ENCODE measurements at places on chromosomes 7 and 10.

DNA sequence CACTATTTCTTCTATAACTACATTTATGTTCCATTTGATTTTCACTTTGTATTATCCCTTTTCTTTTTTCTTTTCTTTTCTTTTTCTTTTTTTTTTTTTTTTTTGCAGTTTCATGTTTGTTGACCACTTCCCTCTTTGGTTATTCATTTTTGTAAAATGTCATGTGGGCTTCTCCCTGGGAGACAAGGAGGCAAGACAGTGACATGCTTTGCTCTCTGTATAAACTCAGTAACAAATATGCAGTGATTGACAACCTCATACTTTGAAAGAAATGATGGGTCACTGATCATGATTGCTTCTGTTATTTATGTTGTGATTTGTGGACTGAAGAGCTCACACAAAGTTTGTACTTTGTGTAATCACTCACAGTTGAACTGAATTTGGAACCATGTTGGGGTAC, 90.2 kb upstream of the ABI1 start:
- no peak for DNase-seq

DNA sequence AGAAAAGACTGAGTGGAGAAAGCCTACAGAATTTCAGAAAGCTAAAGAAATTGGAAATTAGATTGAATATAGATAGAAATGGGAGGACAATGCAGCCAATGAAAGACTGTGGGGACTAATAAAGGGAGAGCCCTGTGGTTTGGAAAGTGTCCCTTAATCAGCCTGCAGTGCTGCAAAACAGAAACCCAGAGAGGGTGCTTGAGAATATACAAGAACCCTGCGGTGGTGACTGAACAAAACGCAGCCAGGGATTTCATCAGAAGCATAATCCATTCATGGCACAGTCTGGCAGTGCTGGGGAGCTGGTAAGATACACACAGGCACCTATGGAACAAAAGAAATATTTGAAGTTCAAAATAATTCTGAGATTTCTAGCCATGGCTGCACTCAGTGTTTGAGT, 19.1 kb downstream of the CEP41 start:
- DNase-seq = no peak

DNA sequence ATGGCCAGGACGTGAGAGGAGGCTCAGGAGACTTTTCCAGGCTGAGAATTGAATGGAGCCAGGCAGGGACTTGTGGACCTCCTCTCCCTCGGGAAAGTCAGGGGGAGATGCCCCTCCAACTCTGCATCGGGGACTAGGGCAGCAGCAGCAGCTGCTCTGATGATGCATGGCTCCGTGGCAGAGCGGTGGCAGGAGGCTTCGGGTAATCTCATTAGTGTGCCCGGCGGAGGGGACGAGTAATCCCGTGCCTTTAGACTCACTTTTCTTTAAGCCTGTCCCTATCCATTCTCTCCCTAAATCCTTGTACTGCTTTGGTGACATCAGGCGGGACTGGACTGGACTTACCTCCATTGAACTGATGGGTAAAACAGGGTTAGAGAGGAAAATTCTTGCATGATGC, 75.1 kb downstream of the ZMIZ1 start:
- no peak for DNase-seq

DNA sequence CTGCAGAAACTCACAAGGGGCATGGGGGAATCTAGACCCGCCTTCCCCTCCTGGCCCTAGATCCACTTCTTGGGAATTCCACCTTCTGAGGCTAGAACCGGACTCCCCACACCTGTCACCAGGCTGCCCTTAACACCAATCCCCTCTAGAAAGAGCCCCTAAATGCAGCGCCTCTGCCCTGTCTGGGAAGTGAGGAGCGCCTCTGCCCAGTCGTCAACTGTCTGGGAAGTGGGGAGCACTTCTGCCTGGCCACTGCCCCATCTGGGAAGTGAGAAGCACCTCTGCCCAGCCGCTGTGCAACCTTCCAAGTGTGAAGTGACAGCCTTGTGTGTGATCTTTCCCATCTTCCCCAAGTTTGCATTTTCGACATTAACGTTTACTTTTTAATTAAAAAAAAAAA, 8.8 kb downstream of the RCC1L start:
- DNase-seq = no peak

DNA sequence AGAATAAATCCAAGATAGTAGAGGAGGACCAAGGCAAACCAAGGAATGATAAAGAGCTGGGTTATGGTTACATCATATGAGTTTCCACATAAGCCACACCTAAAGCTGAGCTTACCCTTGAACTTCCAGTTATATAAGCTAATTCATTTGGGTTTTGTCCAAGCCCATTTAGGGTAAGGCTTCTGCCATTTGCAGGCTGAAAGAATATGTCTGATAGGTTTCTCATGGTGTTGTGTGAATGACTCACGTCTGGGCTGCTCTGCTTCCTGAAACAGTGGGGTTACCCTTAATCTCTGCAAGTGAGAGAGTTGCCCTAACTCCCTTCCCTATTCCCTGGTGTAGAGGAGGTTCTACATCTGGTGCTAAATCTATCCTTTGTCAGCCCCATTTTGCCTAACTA, 60.8 kb downstream of the PTTG1IP2 start:
- DNase-seq = no peak

- DNase-seq = no peak
Measured at GRCh38 chr7:36219429-36219828, 66.4 kb downstream of the EEPD1 start.

DNA sequence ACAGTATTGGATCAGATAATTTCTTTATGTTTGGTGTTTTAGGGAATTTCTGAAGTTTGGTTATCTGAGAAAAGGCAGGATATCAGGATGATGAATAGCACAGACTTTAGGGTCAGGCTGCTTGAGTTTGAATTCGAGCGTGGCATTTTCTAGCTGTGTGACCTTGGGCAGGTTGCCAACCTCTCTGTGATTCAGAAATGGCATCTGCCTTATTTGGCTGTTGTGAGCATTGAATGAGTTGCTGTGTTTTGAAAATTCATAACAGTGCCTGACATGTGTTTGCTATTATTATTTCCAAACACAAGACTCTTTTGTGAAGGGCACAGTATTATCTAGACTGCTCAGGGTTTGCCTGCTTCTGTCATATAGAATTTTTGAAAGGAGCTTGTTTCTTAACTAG, 66.9 kb downstream of the NXPH1 start:
- peak; percentile 14 for DNase-seq

GRCh38 chr10:73413108-73413527, 740 bp downstream of the ANXA7 start:
- peak; percentile 31 for DNase-seq

Data from SHP77 treated with DMSO at 0.1 percent for 48 hours (cell line).